ENCODE measurements at places on chromosomes 16 and 17. TPM values are rescaled to one million over a fixed set of nuclear protein-coding genes. Genes with fewer than 3 reads are reported as not detected.

The GDPD1 gene
- total RNA-seq: 0.77 TPM

The ST6GALNAC2 gene
- not detected for total RNA-seq

The EIF3CL gene
- total RNA-seq: 198 TPM

The SLC13A2 gene
- total RNA-seq: not detected

The ZMYND15 gene
- total RNA-seq: not detected

The MAP3K14 gene
- 13.2 TPM for total RNA-seq

The KIF2B gene
- total RNA-seq: 0.17 TPM

The KCTD19 gene
- total RNA-seq: not detected

The KRT15 gene
- 10.9 TPM for total RNA-seq

The DPEP3 gene
- total RNA-seq: not detected

DNA sequence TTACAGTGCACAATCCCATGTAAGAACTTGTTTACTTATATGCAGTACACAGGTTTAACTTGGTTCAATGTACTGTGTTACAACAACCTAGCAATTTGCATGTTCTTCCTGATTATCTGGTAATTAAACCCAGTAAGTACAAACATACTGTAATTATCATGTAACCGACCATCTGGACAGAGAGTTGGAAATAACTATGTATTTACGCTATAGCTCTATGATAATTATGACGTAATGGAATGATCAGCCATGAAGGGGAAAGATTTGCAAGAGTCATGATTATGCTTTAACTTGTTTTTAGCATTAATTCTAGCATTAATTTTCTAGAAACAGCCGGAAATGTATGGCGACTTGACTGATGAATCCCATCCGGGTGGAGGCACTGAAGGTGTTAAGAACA is 74.8 kb upstream of the SALL1 start:
- no peak for DNase-seq

DNA sequence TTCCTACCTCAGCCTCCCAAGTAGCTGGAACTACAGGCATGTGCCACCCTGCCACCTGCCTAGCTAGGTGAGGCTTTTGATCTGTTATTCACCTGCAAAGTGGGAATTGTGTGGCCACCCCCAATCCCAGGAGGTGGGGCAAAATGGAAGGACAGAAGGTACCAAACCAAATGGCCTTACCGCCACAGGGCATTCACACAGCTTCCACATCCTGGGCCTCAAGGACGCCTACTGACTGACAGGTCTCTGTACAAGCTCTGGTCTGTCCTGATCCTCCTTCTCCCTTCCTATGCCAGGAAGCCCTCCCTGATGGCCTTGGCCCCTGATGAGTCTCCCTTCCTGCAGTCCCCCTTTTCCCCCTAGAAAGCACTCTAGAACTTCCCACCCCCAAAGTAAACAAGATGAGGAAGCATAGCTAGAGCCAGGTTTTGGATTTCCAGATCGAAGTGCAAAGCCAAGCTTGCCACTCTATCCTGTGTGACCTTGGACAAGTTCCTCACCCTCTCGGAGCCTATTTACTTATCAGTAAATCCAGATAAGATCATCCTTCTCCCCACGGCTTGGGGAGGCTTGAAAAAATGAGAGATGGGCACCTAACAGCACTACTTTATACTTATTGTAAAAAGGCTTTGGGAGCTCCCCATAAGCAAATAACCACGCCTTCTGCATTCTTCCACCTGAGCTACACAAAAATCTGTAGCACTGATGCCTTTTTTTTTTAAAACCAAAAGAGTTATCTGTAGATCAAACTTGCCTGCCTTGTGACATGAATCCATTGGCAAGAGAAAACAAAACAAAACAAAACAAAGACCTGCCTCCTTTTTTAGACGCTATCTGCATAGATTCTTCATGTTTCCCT is 4.5 kb downstream of the PLLP start:
- peak; percentile 39 for DNase-seq

DNA sequence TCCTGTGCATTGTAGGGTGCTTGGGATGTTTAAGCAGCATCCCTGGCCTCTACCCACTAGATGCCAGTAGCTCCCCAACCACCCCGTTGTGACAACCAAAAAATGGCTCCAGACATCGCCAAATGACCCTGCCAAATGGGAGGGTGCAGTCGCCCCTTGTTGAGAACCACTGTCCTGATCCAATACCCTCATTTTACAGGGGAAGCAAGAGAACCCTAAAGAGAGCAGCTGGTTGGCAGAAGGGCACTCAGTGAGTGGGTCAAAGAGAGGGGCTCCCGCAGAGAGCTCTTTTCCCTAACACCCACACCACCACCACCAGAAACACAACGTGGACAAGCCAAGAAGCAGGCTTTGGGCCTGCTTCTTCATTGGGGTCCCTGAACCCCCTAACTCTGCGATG is 18.4 kb downstream of the TEKT5 start:
- no peak for DNase-seq

DNA sequence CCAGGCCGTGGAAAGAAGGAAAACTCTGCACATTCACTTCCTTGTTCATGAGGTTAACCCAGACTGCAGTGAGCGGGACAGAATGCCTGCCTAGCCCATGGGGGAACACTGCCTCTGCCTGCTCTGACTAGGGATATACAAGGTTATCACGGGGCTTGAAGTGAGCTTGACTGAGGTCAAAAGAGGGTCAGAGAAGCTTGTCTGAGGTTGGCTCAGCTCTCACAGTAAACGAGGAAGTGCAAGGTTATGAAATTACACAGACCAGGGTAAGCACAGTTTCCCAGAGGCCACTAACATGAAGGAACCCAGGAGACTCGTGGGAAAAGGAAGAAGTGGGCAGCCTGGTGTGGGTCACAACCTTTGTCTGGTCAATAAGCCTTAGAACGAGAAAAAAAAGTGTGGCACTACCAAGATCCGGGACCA is 28.7 kb downstream of the HIC1 start:
- no peak for DNase-seq

DNA sequence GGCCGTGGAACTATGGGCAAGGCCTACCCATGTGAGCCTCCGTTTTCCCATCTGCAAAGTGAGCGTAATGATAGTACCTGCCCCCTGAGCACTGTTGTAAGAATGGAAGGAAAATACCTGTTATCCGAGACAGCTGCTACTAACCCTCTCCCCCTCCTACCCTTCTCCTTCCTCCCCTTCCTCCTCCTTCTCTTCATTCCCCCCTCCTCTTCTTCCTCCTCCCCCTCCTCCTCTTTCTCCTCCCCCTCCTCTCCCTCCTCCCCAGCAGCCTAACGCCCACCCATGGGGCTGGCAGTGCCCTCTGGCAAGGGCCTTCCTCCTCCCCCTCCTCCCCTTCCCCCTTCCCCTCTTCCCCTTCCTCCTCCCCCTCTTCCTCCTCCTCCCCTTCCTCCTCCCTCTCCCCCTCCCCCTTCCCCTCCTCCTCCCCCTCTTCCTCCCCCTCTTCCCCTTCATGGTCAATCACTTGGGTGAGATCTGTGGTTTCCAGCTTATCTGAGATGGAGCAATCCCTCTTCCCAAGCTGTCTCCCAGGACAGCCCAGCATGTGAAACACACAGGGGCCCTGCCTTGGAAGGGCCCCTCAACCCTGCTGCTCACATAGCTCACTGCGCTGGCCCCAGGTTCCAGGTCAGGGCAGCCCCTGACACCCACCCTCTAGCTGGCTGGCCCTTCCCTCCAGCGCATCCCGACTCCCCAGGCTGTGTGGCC is 6.4 kb downstream of the ZFPM1 start:
- DNase-seq: no peak

GRCh38 chr17:6510321-6510977 is 45.9 kb downstream of the PITPNM3 start:
- no peak for DNase-seq

- DNase-seq: no peak
Observed at GRCh38 chr16:1917056-1917664, 1.1 kb downstream of the HS3ST6 start.

GRCh38 chr17:42018988-42019387 is 902 bp upstream of the NKIRAS2 start:
- DNase-seq: no peak

DNA sequence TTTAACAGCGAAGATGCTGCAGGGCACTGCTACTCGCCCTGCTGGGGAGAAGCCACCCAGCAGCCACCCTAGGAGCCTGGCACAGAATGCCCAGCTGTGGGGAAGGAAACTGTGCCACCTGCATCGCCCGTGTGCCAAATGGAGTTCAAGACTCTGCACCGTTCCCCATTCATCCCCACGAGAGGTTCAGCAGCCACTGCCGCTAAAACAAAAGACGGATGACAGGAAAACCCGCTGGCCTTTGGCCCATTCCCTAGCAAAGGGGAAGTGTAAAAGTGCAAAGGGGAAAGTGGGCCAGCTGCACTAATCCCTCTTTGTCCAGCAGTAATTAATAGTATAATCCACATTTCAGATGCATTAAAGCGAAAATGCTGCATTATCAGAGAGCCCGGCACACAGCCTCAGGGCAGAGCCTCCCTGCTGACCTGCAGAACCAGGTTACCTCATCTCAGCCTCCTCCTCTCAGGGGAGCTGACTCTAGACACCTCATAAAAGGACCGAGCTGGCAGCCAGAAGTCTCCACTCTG is 37.7 kb downstream of the ZFHX3 start:
- DNase-seq: no peak

DNA sequence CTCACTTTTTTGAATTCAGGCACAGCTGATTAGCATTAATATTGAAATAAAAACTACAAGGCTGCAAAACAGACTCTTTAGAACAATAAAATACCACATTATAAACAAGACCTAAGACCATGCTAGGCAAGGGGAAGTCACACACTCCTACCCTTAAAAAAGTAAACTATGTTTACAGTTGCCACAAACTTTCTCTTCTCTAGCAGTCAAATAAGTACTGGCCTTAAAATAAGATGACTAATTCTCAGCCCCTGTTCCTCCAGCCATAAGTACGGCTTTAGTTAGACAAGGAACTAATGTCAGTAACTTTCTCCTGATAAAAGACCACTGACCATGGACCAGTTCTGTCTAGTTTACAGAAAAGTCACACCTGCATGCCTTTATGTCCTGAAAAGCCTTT is 19.5 kb upstream of the CPHXL start:
- DNase-seq: no peak

- DNase-seq: peak; percentile 11
Observed at GRCh38 chr16:76932541-76933211, 258.3 kb upstream of the MON1B start.

GRCh38 chr17:35740997-35741931 is 9.8 kb downstream of the RASL10B start:
- DNase-seq: no peak

GRCh38 chr17:35345926-35346771 is 27.3 kb downstream of the SLFN11 start:
- peak; percentile 8 for DNase-seq

- peak; percentile 55 for DNase-seq
Observed at GRCh38 chr16:86383488-86384262, 126.7 kb upstream of the FOXF1 start.

- no peak for DNase-seq
Observed at GRCh38 chr16:15567823-15568222, 75.1 kb downstream of the MARF1 start.

DNA sequence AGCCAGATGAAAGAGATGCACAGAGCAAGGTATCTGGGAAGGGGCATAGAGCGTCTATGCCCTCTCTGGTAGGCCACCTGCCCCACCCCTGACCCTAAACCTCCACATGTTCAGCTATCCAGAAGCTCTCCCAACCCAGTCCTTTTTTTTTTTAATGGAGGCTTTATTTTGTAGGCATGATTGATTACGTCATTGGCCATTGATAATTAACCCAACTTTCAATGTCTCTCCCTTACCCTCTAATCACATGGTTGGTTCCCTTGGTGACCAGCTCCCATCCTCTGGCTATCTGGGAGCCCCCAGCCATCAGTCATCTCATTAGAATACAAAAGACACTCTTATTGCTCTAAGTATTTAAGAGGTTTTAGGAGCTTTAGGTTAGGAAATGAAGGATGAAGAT is 14.3 kb upstream of the CES5A start:
- DNase-seq: no peak

GRCh38 chr16:27286451-27286850 is 17.9 kb upstream of the NSMCE1 start:
- DNase-seq: peak; percentile 95

DNA sequence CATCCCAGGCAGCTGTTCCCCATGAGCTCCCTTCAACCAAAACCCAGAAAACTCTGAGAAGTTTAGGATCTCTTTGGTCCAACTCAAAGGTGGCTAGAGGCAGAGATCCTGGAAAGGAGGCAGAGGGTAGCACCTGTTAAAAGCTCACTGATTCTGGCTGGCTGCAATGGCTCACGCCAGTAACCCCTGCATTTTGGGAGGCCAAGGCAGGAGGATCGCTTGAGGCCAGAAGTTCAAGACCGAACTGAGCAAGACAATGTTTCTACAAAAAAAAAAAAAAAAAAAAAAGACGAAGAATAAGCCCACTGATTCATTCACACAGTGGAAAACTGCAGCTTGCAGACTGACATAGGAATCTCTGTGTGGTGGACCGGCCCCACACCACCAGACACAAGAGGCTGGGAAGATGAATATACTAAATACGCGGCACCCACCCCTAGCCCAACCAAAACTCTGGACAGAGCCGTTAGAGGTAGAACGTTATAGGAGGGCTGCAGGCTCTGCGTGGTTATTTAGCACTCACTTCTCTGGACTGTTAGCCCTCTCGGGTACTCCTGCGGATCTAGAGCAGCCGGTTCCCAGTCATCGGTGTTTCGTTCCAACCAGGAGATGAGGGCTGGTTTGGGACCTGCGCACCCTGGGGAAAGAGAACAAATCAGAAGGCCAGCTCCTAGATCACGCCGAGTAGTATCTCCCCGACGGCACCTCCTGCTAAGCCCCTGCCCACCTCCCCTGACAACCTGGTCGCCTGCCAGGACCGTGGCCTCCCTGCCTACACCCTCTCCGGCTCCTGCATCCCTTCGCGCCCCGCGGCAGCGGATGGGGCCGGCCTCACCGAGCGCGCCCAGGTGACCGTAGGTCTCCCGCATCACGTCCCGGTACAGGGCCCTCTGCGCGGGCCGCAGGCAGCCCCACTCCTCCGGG is 925 bp downstream of the ZNF689 start:
- DNase-seq: peak; percentile 17

DNA sequence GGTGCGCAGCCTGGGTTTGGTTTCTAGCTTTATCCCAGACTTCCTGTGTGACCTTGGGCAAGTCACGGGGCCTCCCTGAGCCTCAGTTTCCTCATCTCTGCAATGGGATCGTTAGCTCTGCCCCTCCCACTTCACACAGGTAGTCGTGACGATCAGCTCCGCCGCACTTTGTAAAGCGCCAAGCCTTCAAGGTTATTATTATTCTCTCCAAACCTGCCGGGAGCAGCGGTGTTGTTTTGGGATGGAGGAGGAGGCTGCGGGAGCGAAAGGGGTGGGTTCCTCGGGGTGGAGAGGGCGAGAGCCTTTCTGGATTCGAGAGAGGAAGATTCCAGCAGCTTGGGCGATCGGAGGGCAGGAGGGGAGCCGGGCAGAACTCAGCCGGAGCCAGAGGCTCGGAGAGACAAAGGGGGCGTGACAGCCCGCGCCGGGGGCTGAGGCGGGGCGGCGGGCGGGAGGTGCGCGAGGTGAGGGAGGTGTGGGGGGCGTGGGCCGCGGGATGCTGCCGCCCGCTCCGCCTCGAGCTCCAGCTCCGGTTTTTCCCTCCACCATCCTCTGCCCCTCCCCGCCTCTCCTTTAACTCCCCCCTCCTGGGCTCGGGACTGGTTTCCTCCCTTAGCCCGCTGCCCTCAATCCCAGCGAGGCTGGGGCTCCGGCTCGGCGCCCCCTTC is at the start of gene EFNB3:
Gene EFNB3, plus strand, starts transcription at position 602 of the 668 bp plus-strand sequence. CDS start 397 bp downstream, outside the sequence.
- peak; percentile 54 for DNase-seq

- no peak for DNase-seq
Observed at GRCh38 chr17:73121506-73121905, 29.0 kb upstream of the SLC39A11 start.

- no peak for DNase-seq
Observed at GRCh38 chr17:34299027-34299426, 13.5 kb downstream of the CCL11 start.

- DNase-seq: no peak
Observed at GRCh38 chr16:54724346-54724925, 206.2 kb upstream of the IRX5 start.

- DNase-seq: no peak
Observed at GRCh38 chr16:57190136-57190535, 4.0 kb downstream of the RSPRY1 start.
